CD8-positive, alpha-beta memory T cell (primary cell): ENCODE measurements at places on chromosomes 12 and 14. TPM values are rescaled to one million over a fixed set of nuclear protein-coding genes. Genes with fewer than 3 reads are reported as not detected.

GRCh38 chr12:102417055-102417454 lies 63.3 kb downstream of the IGF1 start:
- no peak for DNase-seq
- H3K4me3 ChIP-seq, result no peak overlapping the region
- no peaks in the 10 kb centered on the region for H3K36me3 ChIP-seq
- H3K27me3 ChIP-seq, result no peaks in the 10 kb centered on the region
- H3K27ac ChIP-seq, result no peak overlapping the region
- no peaks in the 10 kb centered on the region for H3K4me1 ChIP-seq

DNA sequence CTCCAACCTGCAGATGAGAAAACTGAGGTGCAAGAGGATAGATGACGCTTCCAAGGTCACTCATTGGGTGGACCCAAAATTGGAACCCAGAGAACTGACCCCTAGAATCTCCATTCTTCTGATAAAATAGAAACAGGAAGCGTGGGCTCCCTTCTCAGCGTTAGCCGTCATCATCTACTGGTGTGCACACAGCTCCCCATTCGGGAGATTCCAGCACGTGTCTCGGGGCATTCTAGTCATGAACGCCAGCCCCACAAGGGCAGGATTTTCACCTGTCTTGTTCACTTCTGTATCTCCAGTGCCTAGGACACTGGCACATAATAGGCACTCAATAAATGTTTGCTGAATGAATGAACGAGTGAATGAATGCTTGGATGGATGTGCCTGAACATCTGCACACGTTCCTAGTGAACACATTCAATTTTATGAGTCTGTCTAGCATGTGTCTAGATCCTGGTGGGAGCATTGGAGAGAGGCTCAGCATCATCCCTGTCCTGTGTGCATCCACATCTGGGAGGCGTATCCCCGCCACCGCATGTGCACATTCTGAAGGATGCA lies 30.5 kb downstream of the RASAL1 start:
- H3K27ac ChIP-seq, result no peak overlapping the region
- H3K4me1 ChIP-seq, result peaks cover 7% of the 10 kb centered on the region
- DNase-seq, result no peak
- H3K4me3 ChIP-seq, result no peak overlapping the region
- H3K27me3 ChIP-seq, result no peaks in the 10 kb centered on the region

DNA sequence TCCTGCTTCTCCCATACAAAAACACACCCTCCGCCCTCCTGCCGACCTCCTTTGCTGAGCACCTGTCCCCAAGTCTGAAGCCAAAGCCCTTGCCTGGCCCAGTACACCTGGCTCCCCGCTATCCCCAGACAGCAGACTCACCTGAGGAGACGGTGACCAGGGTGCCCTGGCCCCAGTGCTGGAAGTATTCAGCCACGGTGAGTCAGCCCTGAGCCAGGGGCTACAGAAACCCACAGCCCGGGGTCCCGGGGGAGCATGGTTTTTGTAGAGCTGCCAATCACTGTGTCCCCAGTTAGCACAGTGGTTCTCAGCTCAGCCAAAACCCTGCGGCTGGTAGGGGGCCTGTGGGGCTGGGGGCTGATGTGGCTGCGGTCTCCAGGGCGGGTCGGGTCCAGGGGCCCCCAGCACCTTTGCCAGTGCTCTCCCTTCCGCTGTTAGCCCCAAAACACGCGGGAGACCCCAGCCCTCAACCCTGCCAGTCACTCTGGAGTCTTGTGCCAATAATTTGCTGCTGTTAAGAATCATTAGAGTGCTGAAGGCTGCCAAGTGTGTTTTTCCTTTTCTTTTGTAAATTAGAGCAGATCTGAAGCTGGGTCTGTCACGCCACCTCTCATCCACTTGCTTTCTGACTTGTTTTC lies 339.0 kb downstream of the TMEM121 start:
- H3K36me3 ChIP-seq, result no peaks in the 10 kb centered on the region
- H3K27me3 ChIP-seq, result no peaks in the 10 kb centered on the region
- H3K4me3 ChIP-seq, result no peak overlapping the region

DNA sequence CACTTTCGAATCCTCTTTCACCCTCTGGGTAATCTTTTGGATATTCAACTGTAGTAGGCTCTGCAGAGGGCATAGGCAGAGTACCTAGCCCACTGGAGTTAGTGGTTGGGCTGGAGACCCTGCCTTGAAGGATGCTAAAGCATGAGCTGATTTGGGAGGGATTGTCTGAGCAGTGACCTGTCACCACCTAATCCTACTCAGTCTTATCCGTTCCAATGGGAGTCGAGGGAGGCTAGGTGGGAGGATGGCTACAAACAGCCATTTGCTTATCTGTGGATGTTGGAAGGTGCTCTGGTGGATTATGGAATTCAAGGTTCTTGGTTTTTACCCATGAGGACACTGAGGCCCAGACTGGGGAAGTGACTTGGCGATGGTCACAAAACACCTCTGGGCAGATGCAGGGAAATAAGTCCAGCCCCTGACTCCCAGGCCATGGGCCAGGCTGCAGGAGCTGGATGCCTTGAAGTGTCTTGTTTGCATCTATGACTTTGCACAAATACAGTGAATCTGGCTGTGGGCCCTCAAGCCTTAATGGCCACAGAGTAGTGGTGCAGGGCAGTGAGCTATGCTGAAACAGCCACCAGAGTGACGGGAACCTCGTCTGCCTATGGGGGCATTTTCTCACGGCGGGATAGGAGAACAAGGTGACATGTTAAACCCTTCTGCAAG lies 3.7 kb downstream of the KMT5A start:
- H3K27me3 ChIP-seq, result no peaks in the 10 kb centered on the region
- DNase-seq, result no peak
- H3K36me3 ChIP-seq, result peaks cover 15% of the 10 kb centered on the region
- H3K4me1 ChIP-seq, result peaks cover 27% of the 10 kb centered on the region
- H3K4me3 ChIP-seq, result peak overlapping the region; percentile 83

DNA sequence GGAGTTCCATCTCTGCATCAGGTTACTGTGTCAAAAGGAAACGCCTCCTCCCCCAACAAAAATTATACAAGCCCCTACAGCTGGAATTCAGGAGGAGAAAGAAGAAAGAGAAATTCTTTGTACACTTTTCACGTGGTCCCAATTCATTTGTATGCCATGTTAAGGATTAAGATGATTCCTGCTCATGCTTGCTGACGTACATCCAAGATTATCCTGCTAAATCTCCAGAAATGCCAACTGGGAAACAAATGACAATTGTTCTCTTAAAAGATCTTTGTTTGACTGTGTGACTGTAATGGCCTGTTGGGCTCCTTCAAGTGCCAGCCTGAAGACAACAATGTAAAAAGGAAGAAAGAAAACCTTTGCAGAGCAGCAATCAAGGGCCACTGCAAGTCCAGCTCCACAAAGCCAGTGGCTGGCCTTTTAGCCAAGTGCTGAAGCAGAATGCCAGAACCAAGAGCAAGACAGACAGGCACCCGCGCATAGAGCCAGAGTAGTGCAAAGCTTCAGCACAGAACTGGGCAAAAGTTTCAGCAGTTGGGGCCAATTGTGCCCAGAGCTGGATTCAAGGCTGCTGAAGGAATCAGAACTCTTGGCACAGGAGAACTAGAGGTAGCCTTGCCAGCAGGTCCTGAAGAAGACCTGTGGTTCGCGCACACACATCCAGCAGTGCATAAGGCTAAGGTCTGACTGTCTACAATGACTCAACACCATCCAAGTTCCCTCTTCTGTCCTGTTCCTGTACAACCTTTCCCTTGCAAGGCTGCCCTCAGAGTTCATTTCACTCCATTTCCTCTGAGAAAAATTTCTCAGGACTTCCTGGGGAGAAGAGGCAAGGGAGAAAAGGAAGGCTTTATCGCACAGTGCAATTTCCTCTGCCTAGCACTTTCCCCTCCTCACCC lies 209.7 kb upstream of the BMP4 start:
- no peaks in the 10 kb centered on the region for H3K4me1 ChIP-seq
- H3K27ac ChIP-seq, result no peak overlapping the region
- no peaks in the 10 kb centered on the region for H3K36me3 ChIP-seq
- H3K27me3 ChIP-seq, result no peaks in the 10 kb centered on the region
- H3K4me3 ChIP-seq, result no peak overlapping the region

- peak overlapping the region; percentile 90 for H3K27ac ChIP-seq
- DNase-seq, result peak; percentile 4
- peaks cover 27% of the 10 kb centered on the region for H3K36me3 ChIP-seq
- H3K4me1 ChIP-seq, result peaks cover 26% of the 10 kb centered on the region
- no peaks in the 10 kb centered on the region for H3K27me3 ChIP-seq
These were observed 283 bp downstream of the VIPAS39 start for GRCh38 chr14:77457115-77457521.

GRCh38 chr12:68189821-68190242 lies 30.3 kb upstream of the IFNG start:
- peaks cover 15% of the 10 kb centered on the region for H3K4me1 ChIP-seq
- H3K4me3 ChIP-seq, result no peak overlapping the region
- peak; percentile 60 for DNase-seq
- no peaks in the 10 kb centered on the region for H3K36me3 ChIP-seq

DNA sequence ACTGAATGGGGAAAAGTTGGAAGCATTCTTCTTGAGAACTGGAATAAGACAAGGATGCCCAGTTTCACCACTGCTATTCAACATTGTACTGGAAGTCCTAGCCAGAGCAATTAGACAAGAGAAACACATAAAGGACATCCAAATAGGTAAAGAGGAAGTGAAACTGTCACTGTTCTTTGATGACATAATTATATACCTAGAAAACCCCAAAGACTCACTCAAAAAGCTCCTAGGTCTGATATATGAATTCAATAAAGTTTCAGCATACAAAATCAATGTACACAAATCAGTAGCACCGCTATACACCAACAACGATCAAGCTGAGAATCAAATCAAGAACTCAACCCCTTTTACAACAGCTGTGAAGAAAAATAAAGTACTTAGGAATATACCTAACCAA lies 157.3 kb upstream of the DDHD1 start:
- DNase-seq, result no peak
- no peaks in the 10 kb centered on the region for H3K27me3 ChIP-seq
- peaks cover 3% of the 10 kb centered on the region for H3K4me1 ChIP-seq
- no peaks in the 10 kb centered on the region for H3K36me3 ChIP-seq
- no peak overlapping the region for H3K27ac ChIP-seq

DNA sequence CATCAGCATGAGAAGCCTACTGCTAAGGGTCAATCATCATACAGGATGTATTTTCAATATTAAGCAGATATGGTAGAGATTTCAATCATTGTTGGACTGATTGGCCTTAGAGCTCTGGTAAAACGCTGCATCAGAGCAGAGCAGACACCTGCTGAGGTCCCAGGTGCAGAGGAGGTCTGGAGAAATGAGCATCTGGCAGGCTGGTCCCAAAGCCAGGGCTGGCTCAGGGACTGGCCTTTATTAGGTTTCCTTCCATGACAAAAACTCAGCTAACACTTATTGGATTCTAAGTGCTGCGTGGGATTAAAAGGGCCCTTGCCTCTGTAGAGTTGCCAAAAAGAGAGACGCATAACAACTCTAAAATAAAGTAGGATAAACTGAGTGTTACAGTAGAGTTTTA lies 29.7 kb downstream of the AKAP6 start:
- no peak overlapping the region for H3K4me3 ChIP-seq
- no peaks in the 10 kb centered on the region for H3K4me1 ChIP-seq
- H3K27me3 ChIP-seq, result no peaks in the 10 kb centered on the region
- no peak for DNase-seq
- H3K27ac ChIP-seq, result no peak overlapping the region

DNA sequence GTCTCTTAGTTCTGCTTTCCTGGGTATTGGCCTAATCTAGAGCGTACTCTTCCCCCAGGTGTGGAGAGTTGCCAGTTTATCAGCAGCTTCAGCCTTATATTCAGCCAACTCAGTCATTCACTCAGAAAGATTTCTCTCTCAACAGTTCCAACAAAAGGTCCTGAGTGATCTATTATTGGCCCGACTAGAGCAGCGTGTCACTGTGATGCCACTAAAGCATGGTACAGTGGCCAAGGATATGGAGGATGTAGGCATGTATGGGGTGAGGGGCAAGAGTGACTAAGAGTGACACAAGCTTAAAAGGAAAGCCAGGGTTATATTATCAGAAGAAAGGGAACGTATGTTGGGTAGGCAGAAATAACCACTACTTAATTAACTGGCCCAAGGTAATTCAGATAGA lies 4.8 kb downstream of the NOPCHAP1 start:
- H3K27ac ChIP-seq, result no peak overlapping the region
- H3K27me3 ChIP-seq, result no peaks in the 10 kb centered on the region
- H3K4me3 ChIP-seq, result no peak overlapping the region
- no peak for DNase-seq
- peaks cover 16% of the 10 kb centered on the region for H3K36me3 ChIP-seq

- H3K4me3 ChIP-seq, result no peak overlapping the region
- H3K36me3 ChIP-seq, result no peaks in the 10 kb centered on the region
- peak; percentile 14 for DNase-seq
These were observed 58.9 kb upstream of the FBXO33 start for GRCh38 chr14:39491134-39491571.

GRCh38 chr12:95943330-95943842 lies at the start of gene AMDHD1:
TSS of gene AMDHD1 (plus strand) at chr12:95943331. CDS start at chr12:95943399, 68 bp downstream.
- DNase-seq, result peak; percentile 73
- no peaks in the 10 kb centered on the region for H3K36me3 ChIP-seq
- peak within 1 kb of the TSS; percentile 90 for H3K4me3 ChIP-seq
- H3K27ac ChIP-seq, result peak within 1 kb of the TSS; percentile 60

DNA sequence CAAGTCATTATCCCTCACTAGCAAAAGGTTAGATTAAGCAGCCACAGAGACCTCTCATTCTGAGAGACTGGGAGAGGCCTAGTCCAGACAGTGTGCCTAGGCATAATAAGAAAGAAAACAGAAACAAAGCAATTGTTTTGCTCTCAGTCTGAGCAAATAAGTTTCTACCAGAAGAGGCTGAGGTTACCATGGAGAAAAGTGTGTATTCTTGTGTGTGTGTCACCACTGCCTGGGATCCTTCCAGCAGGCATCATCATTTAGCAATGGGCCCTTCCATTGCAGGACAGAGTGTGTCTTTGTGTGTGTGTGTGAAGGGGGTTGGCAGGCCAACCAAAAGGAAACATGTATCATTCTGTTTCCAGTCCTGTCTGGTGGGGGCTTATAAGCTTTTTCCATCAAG lies 3.7 kb downstream of the EFS start:
- no peak for DNase-seq
- no peaks in the 10 kb centered on the region for H3K4me1 ChIP-seq
- H3K27ac ChIP-seq, result no peak overlapping the region
- no peaks in the 10 kb centered on the region for H3K36me3 ChIP-seq

DNA sequence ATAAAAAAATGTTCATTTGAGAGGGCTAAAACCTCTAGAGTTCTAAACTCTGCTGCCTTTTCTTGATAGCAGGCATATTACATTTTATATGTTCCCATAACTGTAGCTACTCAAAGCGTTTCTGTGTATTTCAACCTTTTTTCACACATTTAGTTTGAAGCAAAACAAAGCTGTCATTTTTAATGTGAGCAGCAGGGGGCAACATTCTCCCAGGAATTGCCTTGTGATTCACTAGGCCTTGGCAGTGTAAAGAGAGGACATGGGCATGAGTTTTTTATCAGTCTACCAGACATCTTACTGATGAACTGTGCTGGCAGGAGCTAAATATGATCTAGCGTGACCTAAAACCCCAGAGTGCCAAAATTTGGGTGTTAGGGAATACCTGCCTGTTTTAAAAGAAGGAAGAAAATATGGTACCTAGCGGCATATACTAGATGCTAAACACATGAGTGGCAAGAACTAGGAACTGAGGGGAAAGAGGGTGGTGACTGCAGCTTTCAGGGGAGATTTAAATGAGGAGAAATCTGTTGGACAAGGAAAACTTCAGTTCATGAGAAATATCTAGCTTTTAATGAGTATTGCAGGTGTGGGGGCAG lies 65.3 kb downstream of the IFT43 start:
- H3K4me3 ChIP-seq, result no peak overlapping the region
- H3K27ac ChIP-seq, result no peak overlapping the region
- H3K36me3 ChIP-seq, result no peaks in the 10 kb centered on the region
- H3K27me3 ChIP-seq, result no peaks in the 10 kb centered on the region

PRH2 gene
- not detected for total RNA-seq

DHRS7 gene
- 79.8 TPM for total RNA-seq

GPR84 gene
- total RNA-seq, result 0.15 TPM

CLEC4D gene
- total RNA-seq, result not detected
